ENCODE measurements at places on chromosomes 6 and 20.

DNA sequence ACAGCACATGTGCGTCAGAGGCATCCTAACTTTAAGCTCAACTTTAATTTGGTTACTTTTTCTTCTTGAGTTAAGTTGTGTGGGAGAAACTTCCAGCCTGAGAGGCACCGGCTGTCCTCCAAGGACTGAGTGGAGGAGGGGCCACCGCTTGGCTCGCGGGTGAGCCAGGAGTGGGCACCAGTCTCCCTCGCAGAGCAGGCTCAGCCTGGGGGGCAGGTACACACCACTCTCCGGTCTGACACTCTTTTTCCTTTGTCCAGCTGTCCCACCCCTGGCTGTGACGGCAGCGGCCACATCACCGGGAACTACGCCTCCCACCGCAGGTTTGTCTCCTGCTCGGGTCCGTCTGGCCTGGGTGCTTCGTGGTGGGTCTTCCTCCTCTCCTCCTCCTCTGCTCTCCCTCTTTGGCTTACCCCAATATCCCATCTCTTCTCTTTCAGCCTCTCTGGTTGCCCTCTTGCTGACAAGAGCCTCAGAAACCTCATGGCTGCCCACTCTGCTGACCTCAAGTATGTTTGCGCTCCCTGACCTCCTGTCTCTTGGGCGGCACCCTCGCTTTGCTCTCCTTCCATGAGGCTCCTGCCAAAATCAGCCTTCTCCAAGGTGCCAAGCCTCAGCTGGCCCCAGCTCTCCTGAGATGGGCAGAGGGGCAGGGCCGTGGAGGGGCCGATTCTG is 32.6 kb upstream of the PCMTD2 start:
- DNase-seq, result no peak

GRCh38 chr20:7094438-7094997 is 327.0 kb downstream of the BMP2 start:
- no peak for DNase-seq

DNA sequence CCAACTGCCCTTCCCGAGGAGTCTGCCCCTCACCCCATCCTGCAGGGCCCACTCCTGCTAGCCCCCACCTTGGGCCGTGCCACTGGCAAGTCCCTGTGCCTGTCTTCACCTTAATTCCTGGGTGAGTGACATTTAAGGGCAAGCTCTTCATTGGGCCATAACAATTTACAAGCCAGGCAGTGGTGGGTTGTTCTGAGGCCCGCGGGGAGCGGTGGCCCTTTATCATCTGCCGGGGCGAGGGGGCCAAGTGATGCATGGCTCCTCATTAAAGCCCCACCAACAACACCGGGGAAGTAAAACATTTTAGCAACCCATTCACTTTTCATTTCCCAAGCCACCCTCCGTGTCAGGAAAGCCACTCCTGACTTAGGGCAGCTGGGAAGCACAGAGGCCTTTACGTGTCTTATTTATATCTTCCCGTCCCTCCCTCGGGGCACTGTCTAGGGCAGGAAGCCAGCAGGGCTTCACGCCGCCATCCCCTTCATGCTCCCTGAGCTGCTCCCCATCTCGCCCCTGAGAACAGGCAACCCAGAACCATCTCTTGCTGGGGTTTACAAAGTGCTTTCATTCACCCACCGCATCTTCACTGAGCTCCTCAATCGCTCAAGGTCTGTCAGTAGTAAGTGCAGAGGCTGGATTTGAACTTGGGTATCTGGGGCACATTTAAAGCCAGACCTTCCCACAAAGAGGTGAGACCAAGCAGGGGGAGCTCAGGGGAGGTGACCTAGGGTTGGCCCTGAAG is 55.5 kb upstream of the CCDC167 start:
- no peak for DNase-seq

DNA sequence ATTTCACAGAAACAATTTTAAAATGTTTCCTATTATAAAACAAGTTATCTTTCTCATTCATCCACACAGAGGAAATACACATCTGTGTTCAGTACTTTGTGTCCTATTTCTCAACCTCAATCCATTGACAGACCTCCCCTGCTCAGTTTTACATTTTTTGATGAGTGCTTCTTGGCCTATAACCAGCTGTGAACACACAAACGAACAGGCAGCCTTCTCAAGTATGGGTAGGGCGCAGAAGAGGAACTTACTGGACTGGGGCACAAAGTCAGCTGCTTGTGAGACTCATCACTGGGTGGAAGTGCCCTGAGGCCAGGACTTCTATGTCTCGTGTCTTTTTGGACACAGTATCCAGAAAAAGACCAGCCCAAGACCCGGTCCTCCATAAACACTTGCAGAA is 2.8 kb downstream of the RPS6KA2 start:
- no peak for DNase-seq

DNA sequence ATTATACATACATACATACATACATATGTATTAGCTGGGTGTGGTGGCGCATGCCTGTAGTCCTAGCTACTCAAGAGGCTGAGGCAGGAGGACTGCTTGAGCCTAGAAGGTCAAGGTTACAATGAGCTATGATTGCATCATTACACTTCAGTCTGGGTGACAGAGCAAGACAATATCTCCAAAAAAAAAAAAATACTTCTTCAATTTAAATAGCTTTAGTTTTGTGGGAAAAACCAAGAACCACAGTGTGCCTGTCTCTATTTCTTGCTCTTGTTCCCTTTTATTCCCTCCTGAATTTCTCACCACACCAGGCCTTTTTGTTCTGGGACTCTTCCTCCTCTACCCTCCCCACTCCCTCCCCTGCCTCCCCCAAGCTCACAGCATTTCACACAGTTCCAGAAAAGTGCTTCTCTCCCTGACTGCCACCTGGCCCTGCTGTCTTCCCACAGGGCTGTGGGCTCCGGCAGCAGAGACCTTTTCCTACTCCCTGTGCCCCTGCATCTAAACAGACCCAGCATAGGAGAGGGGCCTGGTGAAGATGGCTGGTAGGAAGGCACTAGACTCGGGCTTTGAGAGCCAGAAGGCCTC is 1.3 kb downstream of the C20orf203 start:
- DNase-seq, result no peak

GRCh38 chr6:20706939-20707485 is 172.8 kb downstream of the CDKAL1 start:
- DNase-seq, result no peak

DNA sequence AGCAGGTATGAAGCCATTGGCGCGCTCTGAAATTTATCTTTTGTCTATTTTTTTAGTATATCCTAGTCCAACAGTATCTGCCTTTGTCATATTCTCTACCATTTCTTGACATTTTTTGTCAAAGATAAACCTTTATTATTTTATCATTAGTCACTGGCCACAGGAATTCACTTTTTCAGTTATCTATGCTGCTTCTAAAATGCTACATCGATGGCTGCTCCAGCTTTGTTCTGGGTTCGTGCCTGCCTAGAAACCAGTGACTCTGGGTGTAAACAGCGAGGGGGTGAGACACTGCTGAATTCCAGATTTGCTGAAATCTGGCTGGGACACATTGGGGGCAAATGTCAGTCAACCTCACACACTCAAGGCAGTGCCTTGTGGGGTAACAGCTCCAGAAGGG is 193.4 kb downstream of the CDC5L start:
- DNase-seq, result no peak

DNA sequence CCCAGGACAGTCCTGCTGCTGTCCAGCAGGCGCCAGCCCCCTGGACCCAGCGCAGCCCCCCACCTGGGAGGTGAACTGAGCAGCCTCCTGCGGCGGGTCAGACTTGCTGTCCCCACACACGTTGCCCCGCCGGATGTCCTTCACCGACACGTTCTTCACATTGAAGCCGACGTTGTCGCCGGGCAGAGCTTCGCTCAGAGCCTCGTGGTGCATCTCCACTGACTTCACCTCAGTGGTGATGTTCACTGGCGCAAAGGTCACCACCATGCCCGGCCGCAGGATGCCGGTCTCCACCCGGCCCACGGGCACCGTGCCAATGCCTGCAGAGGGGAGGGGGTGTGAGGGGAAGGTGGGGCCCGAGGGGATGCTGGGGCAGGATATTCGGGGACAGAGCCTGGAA is 8.5 kb downstream of the EEF1A2 start:
- DNase-seq, result no peak

- no peak for DNase-seq
Observed at GRCh38 chr6:79201983-79202382, 32.5 kb downstream of the HMGN3 start.

DNA sequence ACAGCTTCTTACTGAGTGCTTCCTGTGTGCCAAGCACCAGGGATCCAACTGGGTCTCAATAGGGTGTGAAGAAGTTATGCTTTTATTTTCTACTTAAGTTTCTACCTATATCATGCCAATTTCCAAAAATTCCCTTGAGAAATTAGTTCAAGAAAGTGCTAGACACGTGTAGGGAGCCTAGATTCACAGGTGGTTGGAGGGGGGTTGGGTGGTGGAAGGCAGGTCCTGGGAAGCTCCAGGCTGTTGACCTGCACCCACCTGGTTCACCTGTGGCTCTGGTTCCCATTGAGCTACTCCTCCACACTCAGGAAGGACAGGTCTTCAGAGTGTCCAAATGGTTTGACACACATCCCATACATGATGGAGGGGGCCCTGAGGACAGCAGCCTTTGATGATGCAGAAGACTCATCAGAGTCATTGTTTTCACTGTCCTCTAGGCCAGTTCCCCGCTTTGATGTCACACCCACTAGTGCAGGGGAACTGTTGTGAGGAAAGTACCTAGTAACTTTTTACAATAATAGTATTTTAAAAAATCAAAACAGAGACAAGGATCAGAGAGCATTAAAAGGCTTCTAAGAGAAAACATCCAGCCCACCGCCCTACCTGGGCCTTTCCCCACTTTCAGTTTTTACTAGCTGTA is 39.8 kb upstream of the MYL9 start:
- DNase-seq, result no peak

- no peak for DNase-seq
Observed at GRCh38 chr6:1952740-1953360, 292.6 kb downstream of the GMDS start.

DNA sequence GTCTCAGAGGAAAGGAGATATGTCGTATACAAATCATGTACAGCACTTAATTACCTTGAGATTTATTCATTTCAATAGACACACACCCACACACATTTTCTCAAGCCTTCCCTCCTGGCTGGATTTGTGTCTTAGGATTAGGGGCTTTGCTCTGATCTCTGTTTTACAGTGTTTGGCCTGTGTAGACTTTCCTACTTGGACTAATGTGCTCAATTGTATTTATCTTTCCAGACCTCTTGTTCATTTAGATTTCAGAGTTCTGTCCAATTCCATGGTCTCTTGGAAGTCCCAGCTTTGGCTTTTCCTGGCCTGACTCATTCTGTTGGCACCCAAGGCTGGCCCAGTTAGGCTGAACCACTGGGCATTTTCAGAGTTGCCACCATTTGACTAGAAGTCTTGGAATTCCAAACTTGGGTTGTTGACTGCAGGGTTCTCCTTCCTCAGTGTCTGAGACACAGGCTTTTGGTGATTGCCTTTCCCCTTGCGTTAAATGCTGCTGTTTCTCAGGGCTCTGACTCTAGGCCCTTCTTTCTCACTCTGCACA is 8.9 kb upstream of the RFPL4B start:
- no peak for DNase-seq

GRCh38 chr6:152364866-152365265 is 272.3 kb downstream of the SYNE1 start:
- DNase-seq, result no peak

DNA sequence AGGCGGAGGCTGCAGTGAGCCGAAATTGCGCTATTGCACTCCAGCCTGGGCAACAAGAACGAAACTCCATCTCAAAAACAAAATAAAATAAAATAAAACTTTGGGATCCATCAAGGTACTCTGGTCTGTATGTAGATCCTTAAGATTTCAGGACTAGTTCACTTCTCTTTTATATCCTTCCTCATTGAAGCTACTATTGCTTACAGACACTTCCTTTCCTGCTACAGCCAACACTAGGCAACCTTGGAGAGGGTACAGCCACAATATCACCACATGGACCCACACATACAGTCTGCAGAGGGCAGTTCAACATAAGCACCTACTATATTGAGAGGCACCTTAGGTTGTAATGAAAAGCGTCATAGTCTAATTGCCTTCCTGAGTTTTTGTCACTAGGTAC is 113.3 kb downstream of the ATXN1 start:
- no peak for DNase-seq

- DNase-seq, result no peak
Observed at GRCh38 chr6:68194846-68195478, 440.1 kb upstream of the ADGRB3 start.

DNA sequence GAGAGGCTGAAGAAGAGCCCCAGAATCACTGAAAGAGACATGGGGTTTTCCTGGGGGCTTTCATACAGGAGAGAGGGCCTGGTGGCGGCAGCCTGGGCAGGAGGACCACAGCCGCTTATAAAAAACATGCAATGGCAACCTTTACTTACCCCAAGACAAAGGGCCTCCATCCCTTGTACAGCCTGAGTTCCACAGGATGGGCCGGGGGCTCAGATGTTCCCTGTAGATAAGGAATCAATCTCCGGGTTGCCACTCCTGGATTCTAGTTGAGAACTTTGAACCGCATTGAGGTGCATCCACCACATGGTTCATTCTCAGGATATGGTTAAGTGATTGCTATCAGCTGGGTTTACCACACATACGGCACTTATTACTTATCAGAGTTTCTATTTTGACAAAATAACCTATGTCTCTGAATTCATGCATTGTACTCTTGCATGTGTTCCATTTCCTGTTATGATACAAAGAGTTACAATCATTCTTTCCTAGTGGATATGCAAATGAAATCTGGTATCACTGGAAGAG is 677.6 kb downstream of the KIF16B start:
- DNase-seq, result no peak

DNA sequence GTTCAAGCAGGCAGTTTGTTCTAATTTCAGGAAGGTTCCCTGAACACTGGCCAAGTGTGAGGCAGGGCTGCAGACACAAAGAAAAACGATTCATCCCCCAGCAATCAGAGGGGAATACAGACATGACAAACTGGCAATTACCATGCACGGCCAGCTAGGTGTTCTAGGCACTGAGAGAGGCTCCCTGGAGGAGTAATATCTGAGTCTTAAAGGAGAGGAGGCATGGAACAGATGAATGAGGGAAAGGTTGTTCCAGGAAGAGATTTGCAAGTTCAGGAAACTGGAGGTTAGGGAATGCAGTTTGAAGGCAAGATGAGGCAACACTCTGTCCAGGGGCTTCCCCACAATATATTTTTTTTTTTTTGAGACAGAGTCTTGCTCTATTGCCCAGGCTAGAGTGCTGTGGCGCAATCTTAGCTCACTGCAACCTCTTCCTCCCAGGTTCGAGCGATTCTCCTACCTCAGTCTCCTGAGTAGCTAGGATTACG is 11.1 kb downstream of the RRAGD start:
- no peak for DNase-seq

GRCh38 chr20:51380401-51381385 is 161.8 kb downstream of the NFATC2 start:
- no peak for DNase-seq

- no peak for DNase-seq
Observed at GRCh38 chr6:16758163-16758975, 2.9 kb downstream of the ATXN1 start.

DNA sequence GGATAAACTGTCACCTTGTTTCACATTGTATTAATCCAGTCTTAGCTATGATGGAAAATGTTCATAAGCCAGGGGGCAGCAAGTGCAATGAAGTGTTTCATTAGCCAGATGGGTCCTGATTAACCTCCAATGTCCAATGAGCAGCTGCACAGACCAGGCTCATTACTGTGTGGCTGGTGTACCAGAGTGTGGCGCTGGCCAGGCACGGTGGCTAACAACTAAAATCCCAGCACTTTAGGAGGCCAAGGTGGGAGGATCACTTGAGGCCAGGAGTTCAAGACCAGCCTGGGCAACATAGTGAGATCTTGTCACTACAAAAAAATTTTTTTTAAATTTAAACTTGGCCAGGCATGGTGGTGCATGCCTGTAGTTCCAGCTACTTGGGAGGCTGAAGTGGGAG is 201.7 kb upstream of the FOXQ1 start:
- DNase-seq, result no peak

GRCh38 chr20:13291157-13291556 is 70.1 kb downstream of the ISM1 start:
- DNase-seq, result no peak

Measured in stimulated activated CD4-positive, alpha-beta T cell treated with anti-CD3 and anti-CD28 coated beads, Interleukin-1b, Interleukin-23, amount 100 ng/mL, for 1 hour (primary cell).